CD4-positive, alpha-beta T cell treated with Interleukin-4 for 4 hours (primary cell): ENCODE measurements at places on chromosomes 7 and 10.

- DNase-seq: no peak
Measured at GRCh38 chr7:92834507-92835260, 1.7 kb downstream of the CDK6 start.

GRCh38 chr10:96357038-96357620 is 1.7 kb downstream of the OPALIN start:
- no peak for DNase-seq

- DNase-seq: no peak
Measured at GRCh38 chr7:136883046-136883445, 14.6 kb downstream of the CHRM2 start.

DNA sequence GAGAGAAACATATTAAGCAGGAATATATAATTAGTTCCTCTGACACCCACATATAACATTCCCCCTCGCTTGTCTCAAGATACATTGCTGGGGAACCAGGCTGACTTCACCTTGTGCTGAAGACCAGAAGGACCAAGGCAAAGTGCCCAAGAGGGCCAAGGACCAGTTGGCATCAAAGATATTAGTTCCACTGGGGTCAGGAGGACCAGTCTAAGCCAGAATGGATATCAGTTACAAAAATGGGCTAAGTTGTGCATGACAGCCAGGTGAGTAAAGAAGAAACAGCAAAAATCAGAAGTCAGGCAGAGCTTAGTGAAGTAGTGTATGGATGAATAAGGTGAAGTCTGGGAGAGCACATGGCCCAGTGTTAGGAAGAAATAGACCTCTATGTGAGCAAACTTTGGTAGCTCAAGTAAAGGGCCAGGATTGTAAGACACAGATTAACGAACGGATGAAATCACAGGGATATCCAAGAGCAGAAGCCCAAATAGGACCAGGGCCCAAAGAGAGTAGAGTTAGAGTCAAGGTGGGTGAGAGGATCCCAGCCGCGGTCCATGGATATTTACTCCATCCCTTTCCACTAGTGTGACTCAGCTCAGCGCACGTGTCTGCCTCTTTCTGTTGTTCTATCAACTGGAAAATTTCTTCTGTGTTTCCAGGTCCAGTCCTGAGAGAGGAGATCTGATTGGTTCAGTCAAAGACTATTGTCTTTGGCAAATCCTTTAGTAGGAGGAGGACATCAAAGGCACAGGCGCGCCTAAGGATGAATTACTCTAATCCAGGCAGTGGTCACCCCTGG is 5.0 kb downstream of the CALD1 start:
- DNase-seq: no peak
